ENCODE measurements at places on chromosomes 2 and 18. TPM values are rescaled to one million over a fixed set of nuclear protein-coding genes. Genes with fewer than 3 reads are reported as not detected.

CFAP53 gene
- 0.46 TPM for total RNA-seq

ZSWIM2 gene
- not detected for total RNA-seq

DAPL1 gene
- not detected for total RNA-seq

CRYBA2 gene
- not detected for total RNA-seq

FAP gene
- total RNA-seq = 1.3 TPM

CD28 gene
- total RNA-seq = not detected

DNAH7 gene
- 1.2 TPM for total RNA-seq
